ENCODE measurements at places on chromosomes 7 and 10.

- DNase-seq, result no peak
Measured at GRCh38 chr10:125911990-125912389, 15.6 kb downstream of the FANK1 start.

DNA sequence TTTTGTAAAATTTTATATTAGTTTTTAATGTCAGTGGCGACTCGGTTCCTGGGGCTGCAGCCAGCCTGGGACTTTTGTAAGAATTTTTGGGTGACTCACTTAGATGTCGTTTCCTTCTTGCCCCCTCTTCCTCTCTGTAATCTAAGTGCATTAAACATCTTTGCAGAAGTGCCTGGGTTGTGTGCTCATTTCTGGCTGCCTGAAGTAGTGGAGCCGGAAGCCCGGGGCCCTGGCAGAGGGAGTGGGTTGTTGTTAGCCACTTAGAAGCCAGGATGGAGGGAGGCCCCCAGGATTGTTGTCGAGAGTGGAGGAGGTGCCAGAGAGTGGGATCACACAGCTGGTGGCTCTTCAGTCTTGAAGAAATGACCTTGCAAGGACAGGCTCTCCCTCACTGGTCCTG lies 11.0 kb upstream of the TRIM8 start:
- DNase-seq, result no peak

GRCh38 chr7:142372727-142373126 lies 114.9 kb upstream of the PRSS58 start:
- DNase-seq, result no peak

GRCh38 chr7:51242007-51242691 lies 74.5 kb downstream of the COBL start:
- DNase-seq, result no peak

DNA sequence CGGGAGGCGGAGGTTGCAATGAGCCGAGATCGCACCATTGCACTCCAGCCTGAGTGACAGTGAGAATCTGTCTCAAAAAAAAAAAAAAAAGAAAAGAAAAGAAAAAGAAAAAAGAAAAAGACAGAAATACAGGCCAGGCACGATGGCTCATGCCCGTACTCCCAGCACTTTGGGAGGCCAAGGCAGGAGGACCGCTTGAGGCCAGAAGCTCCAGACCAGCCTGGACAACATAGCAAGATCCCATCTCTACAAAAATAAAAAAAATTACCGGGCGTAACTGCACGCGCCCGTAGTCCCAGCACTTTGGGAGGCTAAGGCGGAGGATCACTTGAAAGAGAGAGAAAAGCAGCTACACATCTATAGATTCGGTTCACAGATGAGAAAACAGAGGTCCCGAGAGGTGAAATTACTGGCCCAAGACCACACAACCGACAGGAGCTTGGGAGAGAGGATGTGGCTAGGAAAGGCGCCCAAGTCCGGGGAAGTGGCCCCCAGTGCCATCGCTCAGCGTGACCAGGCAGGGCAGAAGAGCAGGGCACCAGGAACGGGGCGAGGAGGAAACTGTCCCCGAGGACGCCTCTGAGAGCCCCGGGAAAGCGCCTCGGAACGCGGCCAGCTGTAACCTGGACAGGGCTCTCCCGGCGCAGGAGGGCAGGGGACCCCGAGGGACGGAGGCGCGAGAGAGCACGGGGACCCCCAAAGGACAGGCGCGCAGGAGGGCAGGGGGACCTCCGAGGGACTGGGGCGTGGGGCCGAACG lies 612 bp downstream of the SNX8 start:
- no peak for DNase-seq

DNA sequence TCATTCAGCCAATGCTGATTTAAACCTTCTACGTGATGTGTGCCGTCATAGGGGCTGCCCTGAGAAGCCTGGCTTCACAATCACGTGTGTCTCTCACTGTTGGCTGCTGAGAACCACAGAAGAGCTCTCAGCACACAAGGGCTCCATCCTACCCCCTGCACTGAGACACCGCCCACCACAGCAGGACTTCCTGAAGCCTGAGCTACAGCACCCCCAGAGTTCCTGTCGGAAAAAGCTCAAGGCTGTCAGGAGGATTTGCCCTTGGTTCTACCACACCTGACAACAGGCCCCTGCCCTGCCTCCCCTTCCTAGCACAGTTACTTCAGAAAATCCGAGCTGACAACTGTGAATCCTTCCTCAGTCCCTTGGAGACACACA lies 191.9 kb downstream of the MAD1L1 start:
- DNase-seq, result no peak

GRCh38 chr10:69718951-69719350 lies 82.8 kb upstream of the COL13A1 start:
- DNase-seq, result no peak

GRCh38 chr10:128063736-128064107 lies 62.5 kb downstream of the MKI67 start:
- no peak for DNase-seq

DNA sequence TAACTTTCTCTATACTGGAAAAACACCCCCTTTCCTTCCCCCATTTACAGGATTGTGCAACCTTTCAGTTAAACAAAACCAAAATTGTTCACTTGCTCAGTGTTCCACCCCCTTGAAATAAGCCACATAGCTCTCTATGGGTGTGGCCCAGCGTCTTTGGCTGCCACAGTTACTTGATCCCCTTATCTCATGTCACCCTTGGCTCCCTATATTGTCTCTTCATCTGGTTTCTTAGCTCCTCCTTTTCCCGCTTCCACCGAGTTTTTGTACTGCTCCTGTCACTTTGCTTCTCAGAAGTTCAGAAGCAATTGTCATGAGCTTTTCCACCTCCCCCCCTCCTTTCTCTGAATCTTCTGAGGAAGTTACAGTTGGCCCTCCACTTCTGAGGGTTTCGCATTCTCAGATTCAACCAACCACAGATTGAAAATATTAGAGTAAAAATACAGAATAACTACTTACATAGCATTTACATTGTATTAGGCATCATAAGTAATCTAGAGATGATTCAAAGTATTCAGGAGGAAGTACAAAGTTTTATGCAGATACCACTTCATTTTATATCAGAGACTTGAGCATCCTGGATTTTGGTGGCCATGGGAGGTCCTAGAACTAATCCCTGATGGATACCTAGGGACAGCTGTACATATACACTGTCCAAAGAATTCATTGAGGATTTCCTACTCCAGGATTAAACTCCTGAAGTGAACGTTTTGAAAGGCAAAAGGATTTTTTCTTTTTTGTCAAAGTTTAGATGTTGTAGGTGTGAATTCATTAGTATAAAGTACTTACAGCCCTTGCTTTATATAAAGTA lies 60.4 kb downstream of the ADD3 start:
- DNase-seq, result no peak

GRCh38 chr10:43958071-43958432 lies 309.4 kb upstream of the ZNF32 start:
- no peak for DNase-seq

DNA sequence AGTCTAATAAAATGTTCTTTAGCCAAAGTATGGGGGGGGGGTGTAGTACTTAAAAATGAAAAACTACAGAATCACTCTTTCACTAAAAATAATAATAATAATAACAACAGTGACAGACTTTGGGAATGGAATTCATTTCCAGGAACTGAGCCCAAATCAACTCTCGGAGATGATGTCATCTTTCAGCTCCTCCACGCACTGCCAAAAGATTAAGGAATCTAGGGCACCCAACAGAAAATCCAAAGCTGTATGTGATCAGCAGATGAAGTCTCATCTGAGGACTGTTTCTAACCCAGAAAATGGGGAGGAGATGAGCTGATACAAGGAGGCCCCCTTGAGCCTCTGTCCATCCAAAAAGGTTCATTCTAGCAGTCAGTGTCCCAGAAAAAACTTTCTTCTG lies 54.5 kb downstream of the GRB10 start:
- DNase-seq, result no peak

GRCh38 chr7:122298618-122299017 lies 5.9 kb downstream of the FEZF1 start:
- no peak for DNase-seq

DNA sequence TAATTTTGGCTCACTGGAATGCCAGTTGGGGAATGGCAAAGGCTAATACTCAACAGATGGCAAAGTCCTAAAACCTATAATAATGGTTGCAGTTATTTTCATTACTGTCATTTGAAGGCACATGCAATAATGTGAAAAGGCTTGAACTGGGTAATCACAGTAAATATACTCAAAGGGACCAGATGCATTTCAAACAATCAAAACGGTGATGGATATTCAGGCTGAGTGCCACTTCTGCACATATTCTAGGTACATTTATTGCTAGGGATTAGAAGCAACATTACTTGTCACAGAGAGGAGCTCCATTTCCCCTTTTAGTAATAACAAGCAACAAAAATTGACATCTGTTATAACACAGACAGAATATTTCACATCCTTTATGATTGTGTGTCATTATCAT lies 171.8 kb downstream of the NXPH1 start:
- DNase-seq, result no peak

DNA sequence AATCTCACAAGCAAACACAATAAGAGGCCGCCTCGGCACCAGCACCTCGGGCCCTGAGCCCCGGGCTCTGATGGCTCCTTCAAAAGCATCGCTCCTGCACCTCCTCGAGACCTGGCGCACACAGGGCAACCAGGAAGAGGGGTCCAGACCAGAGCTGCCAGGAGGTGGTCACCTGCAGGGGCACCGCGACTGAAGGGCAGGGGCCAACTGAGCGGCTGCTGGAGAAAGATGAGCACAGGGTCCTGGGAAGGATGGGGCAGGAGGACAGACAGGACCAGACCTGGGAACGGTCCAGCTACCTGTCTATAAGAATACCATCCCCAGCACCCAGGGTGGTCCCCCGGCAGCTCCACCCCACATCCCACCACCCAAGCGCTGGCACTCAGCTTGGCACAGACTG lies 20.8 kb downstream of the MAD1L1 start:
- no peak for DNase-seq

DNA sequence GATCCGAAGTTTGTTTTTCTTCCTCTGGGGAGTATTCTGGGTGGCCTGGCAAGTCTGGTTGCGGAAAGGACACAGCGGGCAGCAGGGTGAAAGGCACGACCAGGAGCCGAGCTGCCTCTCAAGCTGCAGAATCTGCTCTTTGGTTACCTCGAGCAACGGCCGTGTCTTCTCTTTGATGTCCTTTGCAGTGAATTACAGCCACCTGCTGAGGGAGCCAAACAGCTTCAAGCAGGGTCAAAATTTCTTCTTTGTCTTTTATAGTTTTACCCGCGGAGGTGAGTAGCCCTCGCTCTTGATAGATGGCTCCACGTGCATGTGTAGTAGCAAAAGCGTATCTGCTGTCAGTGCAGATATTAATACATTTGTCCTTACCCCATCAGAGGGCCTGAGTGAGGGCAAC lies 177.3 kb upstream of the MBL2 start:
- DNase-seq, result no peak

DNA sequence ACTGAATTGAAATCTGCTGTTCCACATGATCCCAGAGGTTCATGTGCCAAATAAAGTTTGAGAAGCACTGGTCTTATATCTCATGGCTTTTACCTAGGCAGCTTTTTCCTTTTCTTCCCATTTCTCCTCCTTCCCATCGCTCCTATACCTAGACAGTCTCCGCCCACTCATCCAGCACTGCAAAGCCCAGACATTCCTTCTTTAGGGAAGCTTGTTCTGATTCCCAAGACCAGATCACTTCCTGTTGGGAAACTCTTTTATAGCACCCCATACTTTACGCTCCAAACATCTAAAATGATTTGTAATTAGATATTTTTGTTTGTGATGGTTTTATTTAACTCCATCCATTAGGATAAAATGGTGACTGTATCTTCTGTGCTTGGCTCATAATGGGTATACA lies 75.9 kb downstream of the BMPER start:
- no peak for DNase-seq

DNA sequence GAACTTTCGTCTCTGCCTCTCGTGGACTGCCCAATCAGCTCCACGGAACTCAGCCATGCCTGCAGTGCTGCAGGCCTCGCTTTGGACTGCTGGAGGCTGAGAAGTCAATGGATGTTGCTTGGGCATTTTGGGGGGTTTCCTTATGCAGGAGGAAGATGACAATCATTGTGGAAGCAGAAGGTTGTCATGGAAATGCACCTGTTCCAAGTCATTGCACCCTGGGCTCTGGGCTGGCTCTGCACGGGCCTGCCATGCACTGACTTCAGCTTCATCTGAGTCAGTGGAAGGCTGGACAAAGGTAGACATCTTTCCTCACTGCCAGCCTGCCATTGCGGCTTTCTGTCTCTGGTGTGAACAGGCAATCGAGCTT lies 217.3 kb downstream of the RPS24 start:
- no peak for DNase-seq

DNA sequence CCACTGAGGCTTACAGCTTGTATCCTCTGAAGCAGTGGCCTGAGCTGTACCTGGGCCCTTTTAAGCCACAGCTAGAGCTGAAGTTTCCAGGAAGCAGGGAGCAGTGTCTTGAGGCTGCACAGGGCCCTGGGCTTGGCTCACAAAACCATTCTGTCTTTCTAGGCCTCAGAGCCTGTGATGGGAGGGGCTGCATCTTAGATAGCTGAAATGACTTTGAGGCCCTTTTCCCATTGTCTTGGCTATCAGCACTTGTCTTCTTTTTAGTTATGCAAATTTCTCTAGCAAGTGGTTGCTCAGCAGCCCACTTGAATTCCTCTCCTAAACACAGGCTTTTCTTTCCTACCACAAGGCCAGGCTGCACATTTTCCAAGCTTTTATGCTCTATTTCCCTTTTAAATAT lies 864.2 kb downstream of the REEP3 start:
- DNase-seq, result no peak

DNA sequence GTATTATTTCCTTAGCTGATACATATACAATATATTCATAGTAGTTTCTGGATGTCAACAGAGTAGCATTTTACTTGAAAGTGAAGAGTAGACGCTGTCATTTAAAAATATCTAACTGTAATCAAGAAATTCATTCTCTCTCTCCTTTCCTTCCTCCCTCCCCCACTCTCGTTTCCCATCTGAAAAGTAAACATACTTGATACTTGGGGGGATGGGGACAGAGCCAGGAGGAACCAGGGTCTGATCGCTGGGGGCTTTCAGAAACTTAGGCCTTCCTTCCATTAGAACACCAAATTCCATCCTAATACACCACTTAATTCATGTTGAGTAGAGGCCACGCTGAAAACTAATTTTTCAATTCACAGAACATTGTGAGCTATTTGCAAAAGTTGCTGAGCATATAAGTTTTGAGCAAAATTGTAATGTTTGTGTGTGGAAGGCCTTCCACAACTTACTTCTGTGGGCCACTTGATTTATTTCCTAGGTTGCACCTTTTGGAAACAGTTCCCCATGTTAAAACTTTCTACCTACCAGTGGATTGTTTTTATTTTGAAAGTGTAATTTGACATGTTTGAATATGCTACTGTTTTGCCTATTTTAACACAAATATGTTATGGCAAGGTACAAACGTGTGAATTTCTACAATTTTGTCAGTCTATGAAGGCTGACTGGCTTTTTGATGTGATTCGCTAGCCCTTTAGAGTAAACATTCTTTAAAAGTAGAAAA lies 35.2 kb downstream of the CNPY1 start:
- DNase-seq, result no peak
